ENCODE measurements at places on chromosomes 11 and 22.

DNA sequence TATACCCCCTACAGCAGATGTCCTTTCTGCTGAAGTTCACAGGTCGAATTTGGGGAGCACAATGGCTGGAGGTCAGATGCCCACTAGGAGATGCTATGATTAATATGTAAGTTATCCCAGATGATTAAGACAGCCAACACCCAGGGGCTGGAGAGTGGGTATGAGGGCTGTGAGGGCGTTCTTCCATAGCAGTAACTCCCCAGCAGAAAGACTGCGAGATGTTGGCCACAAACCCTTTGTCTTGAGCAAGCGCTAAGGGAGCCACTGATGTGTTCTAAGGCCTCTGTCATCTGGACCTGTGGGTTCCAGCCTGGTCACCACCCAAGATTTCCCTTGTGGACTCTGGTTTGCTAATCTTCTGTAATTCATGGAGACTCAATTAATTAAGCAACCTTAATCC lies 77.6 kb downstream of the BMAL1 start:
- DNase-seq: no peak
- no peaks in the 10 kb centered on the region for H3K36me3 ChIP-seq
- H3K4me1 ChIP-seq: no peaks in the 10 kb centered on the region
- no peak overlapping the region for H3K27ac ChIP-seq
- H3K4me3 ChIP-seq: no peak overlapping the region

- H3K27me3 ChIP-seq: no peaks in the 10 kb centered on the region
- H3K4me1 ChIP-seq: no peaks in the 10 kb centered on the region
- no peak for DNase-seq
Observed at GRCh38 chr11:8746331-8746974, 63.9 kb downstream of the RPL27A start.

DNA sequence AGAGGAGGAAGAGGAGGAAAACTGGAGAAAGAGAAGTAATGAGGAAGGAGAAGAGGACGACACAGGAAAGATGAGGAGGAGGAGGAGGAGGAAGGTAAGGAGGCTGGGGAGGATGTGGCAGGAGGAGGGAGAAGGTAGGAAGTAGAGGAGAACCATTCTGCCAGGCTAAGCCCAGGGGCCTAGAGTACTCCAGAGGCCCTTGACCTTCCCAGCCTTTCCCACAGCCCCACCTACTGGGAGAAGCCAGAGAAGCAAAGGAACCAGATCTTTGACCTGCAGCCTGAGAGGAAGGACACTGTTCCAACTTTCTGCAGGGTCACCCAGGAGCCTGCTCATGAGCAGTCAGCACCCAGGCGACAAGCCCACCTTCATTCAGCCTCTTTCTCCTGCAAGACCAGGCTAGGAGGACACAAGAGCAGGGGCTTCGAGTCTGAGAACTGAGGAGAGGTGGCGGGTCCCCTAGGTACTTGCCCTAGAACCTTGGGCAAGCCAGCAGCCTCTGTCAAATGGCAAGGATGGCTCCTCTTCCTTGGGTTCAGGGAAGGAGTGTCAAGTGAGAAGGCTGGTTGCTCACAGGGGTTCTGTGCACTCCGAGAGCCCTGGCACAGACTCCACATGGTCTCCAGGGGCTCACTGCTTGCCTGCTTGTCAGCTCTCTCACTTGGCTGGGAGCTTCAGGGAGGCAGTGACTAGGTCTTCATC lies 27.9 kb upstream of the OAF start:
- H3K4me1 ChIP-seq: peaks cover 3% of the 10 kb centered on the region
- H3K27ac ChIP-seq: no peak overlapping the region
- no peak overlapping the region for H3K4me3 ChIP-seq
- no peak for DNase-seq
- no peaks in the 10 kb centered on the region for H3K36me3 ChIP-seq

DNA sequence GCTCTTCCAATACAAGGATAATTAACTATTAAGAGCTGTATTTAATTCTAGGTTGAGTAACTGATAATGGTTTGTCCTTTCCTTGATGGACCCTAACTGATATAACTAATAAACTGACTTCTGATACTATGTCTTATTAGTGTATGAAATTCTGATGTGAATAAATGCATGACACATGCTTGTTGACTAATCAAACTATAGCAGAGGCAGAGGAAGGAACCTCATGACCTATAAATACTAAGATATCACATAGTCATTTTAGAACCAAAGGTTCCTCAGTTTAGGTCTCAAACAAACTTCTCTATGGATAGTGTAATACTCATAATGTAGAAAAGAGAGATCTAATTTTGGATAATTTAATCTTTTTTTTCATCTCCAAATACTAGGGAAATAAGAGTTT lies 4.8 kb upstream of the HBD start:
- H3K27ac ChIP-seq: no peak overlapping the region
- no peaks in the 10 kb centered on the region for H3K4me1 ChIP-seq
- H3K4me3 ChIP-seq: no peak overlapping the region
- no peaks in the 10 kb centered on the region for H3K27me3 ChIP-seq
- H3K36me3 ChIP-seq: no peaks in the 10 kb centered on the region
- DNase-seq: no peak

- no peaks in the 10 kb centered on the region for H3K27me3 ChIP-seq
- no peak overlapping the region for H3K27ac ChIP-seq
- H3K4me1 ChIP-seq: 0 out of 2 replicates have a peak, but pooled peaks cover 3% of the 10 kb centered on the region
- no peaks in the 10 kb centered on the region for H3K36me3 ChIP-seq
Observed at GRCh38 chr11:43359422-43359818, 700 bp downstream of the TTC17 start.

GRCh38 chr22:49257551-49257961 lies 570.1 kb downstream of the BRD1 start:
- H3K36me3 ChIP-seq: no peaks in the 10 kb centered on the region
- H3K27ac ChIP-seq: no peak overlapping the region
- DNase-seq: no peak
- H3K27me3 ChIP-seq: no peaks in the 10 kb centered on the region
- H3K4me3 ChIP-seq: no peak overlapping the region
- no peaks in the 10 kb centered on the region for H3K4me1 ChIP-seq

DNA sequence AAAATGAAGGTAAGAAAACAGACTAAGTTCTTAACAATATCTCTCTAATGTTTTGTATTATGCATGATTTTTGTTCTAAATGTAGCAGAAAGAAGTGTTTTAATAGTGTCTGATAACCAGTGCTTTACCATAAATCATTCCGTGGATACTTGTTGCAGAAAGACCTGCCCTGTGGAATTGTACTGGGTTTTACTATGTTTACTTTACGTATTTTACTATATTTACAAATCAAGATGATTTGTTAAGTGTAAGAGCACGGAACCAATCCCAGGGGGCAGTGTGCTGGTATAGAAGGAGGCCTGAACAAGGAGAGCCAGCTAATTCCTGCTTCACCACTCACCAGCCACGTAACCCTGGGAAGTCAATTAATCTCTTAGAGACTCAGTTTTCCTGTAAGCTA lies 1.4 kb downstream of the HTR3B start:
- peaks cover 2% of the 10 kb centered on the region for H3K4me1 ChIP-seq
- no peaks in the 10 kb centered on the region for H3K36me3 ChIP-seq
- H3K27ac ChIP-seq: no peak overlapping the region
- no peak overlapping the region for H3K4me3 ChIP-seq

- peaks cover 13% of the 10 kb centered on the region for H3K36me3 ChIP-seq
- H3K27ac ChIP-seq: no peak overlapping the region
- H3K4me3 ChIP-seq: no peak overlapping the region
- peak; percentile 57 for DNase-seq
- H3K4me1 ChIP-seq: peaks cover 6% of the 10 kb centered on the region
- H3K27me3 ChIP-seq: no peaks in the 10 kb centered on the region
Observed at GRCh38 chr22:26669060-26669481, 11.7 kb downstream of the MIAT start.

- H3K27ac ChIP-seq: no peak overlapping the region
- no peak for DNase-seq
- H3K27me3 ChIP-seq: no peaks in the 10 kb centered on the region
- no peak overlapping the region for H3K4me3 ChIP-seq
- no peaks in the 10 kb centered on the region for H3K4me1 ChIP-seq
Observed at GRCh38 chr22:40107244-40107643, 70.5 kb upstream of the TNRC6B start.

DNA sequence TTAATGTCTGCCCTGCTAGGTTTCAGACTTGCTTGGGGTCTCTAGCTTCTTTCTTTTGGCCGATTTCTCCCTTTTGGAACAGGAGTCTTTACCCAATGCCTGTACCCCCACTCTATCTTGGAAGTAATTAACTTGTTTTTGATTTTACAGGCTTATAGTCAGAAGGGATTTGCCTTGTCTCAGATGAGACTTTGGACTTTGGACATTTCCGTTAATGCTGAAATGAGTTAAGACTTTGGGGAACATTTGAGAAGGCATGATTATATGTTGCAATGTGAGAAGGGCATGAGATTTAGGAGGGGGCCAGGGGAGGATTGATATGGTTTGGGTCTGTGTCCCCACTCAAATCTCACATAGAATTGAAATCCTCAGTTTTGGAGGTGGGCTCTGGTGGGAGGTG lies 5.1 kb downstream of the KDM4F start:
- H3K4me1 ChIP-seq: no peaks in the 10 kb centered on the region
- H3K27ac ChIP-seq: no peak overlapping the region

DNA sequence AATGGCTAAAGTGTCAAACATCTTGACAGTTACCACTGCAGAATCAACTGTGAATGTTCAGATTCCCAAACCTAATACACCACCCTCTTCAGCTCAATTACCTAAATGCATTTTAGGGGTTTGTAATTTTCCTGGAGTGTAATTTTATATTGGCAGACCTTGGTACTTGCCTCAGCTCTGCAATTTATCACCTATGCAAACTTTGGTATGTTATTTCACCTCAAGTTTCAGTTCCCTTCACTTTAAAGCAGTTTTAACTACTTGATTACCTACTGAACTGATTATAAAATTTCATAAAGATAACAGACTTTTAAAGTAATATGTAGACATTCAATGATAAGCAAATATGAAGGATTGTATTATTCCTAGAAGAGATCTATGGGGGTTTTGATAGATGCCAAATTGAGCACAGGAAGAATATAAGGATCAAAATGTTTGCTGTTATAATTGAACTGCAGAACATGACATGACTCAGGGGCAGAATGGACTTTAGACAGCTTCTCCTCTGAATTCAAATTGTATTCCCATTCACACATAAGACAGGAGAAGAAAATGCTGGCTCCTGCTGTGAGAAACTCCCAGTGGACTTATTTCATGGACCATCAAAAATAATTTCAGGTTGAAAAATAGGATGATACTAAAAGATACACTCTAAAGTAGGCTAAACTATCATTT lies 491.5 kb upstream of the LUZP2 start:
- DNase-seq: no peak
- H3K27ac ChIP-seq: no peak overlapping the region
- H3K36me3 ChIP-seq: no peaks in the 10 kb centered on the region
- no peak overlapping the region for H3K4me3 ChIP-seq
- H3K4me1 ChIP-seq: no peaks in the 10 kb centered on the region

DNA sequence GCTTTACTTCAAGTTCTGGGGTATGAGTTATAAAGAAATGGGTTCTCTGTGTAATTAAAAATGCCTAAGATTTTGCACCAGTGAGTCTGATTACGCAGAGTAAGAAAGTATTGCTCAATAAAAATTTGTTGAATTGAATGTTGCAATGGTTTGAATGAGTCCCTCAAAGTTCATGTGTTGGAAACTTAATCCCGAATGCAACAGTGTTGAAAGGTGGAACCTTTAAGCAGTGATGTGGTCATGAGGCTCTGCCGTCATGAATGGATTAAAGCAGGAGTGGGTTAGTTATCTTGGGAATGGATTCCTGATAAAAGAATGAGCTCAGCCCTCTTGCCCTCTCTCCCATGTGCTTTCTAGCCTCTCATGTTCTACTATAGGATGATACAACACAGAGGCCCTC lies 52.6 kb upstream of the SESN3 start:
- no peaks in the 10 kb centered on the region for H3K27me3 ChIP-seq
- no peak overlapping the region for H3K27ac ChIP-seq
- no peaks in the 10 kb centered on the region for H3K36me3 ChIP-seq
- no peak overlapping the region for H3K4me3 ChIP-seq
- no peak for DNase-seq
- 0 out of 2 replicates have a peak, but pooled peaks cover 3% of the 10 kb centered on the region for H3K4me1 ChIP-seq

GRCh38 chr11:45857961-45858474 lies 10.7 kb downstream of the CRY2 start:
- 0 out of 2 replicates have a peak, but pooled peaks cover 4% of the 10 kb centered on the region for H3K36me3 ChIP-seq
- DNase-seq: no peak
- H3K27ac ChIP-seq: no peak overlapping the region
- H3K4me1 ChIP-seq: peaks cover 5% of the 10 kb centered on the region

- H3K4me1 ChIP-seq: no peaks in the 10 kb centered on the region
- H3K27me3 ChIP-seq: 0 out of 2 replicates have a peak, but pooled peaks cover 1% of the 10 kb centered on the region
- DNase-seq: no peak
- H3K36me3 ChIP-seq: no peaks in the 10 kb centered on the region
- H3K4me3 ChIP-seq: no peak overlapping the region
Observed at GRCh38 chr11:82771781-82772180, 38.1 kb upstream of the FAM181B start.

- H3K4me3 ChIP-seq: no peak overlapping the region
- 0 out of 2 replicates have a peak, but pooled peaks cover 3% of the 10 kb centered on the region for H3K4me1 ChIP-seq
- no peaks in the 10 kb centered on the region for H3K36me3 ChIP-seq
- H3K27me3 ChIP-seq: no peaks in the 10 kb centered on the region
- H3K27ac ChIP-seq: no peak overlapping the region
- DNase-seq: no peak
Observed at GRCh38 chr11:44887636-44888035, 63.0 kb downstream of the TP53I11 start.
